ENCODE measurements at places on chromosomes 7 and 10. TPM values are rescaled to one million over a fixed set of nuclear protein-coding genes. Genes with fewer than 3 reads are reported as not detected.
A peak's percentile ranks its signal among the peaks of the same experiment; 100 is the strongest.

Gene ABCA13
- total RNA-seq: not detected

Gene TMEM26
- total RNA-seq: not detected

Gene EGR2
- total RNA-seq: 14.3 TPM

Gene EIF4EBP2
- 54.6 TPM for total RNA-seq

Gene NRBF2
- total RNA-seq: 32.8 TPM

Gene LRRC61
- total RNA-seq: 27.1 TPM

Gene ZMIZ2
- total RNA-seq: 108 TPM

Gene GNGT1
- total RNA-seq: not detected

Gene ANKRD1
- total RNA-seq: not detected

Gene GRID2IP
- 0.29 TPM for total RNA-seq

- no peak for DNase-seq
- no peak overlapping the region for H3K4me3 ChIP-seq
- H3K27me3 ChIP-seq: peaks cover 25% of the 10 kb centered on the region
- H3K36me3 ChIP-seq: no peaks in the 10 kb centered on the region
- no peak overlapping the region for H3K27ac ChIP-seq
- no peaks in the 10 kb centered on the region for H3K4me1 ChIP-seq
These were observed 203.9 kb downstream of the TEX36 start for GRCh38 chr10:125479059-125479458.

- H3K4me1 ChIP-seq: peaks cover 20% of the 10 kb centered on the region
- peak overlapping the region; percentile 25 for H3K4me3 ChIP-seq
- peaks cover 5% of the 10 kb centered on the region for H3K36me3 ChIP-seq
- H3K27ac ChIP-seq: peak overlapping the region; percentile 51
- H3K27me3 ChIP-seq: no peaks in the 10 kb centered on the region
These were observed 103.2 kb downstream of the NRBF2 start for GRCh38 chr10:63236113-63236935.

DNA sequence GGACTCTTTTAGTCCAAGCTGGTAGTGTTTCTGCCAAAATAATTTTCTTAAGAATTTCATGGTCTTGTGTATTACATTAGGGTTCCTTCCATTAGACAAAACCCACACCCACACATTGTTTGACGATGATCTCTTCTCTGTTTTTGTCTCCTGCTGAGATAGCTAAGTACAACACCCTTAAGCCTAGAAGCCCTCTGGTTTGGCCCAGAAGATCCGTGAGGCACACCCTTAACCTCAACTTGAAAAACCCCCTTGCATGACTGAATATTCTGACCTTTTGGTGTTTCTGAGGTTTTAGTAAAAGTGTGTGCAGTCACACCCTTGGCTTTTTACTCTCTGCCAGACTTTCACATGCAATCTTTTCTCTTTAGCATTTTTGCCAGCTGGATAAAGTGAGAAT is 29.3 kb upstream of the ERCC6 start:
- peaks cover 17% of the 10 kb centered on the region for H3K4me1 ChIP-seq
- no peak overlapping the region for H3K4me3 ChIP-seq
- no peak for DNase-seq
- H3K36me3 ChIP-seq: no peaks in the 10 kb centered on the region
- H3K27me3 ChIP-seq: peaks cover 14% of the 10 kb centered on the region

- peaks cover 17% of the 10 kb centered on the region for H3K27me3 ChIP-seq
- no peak for DNase-seq
- peaks cover 16% of the 10 kb centered on the region for H3K36me3 ChIP-seq
- H3K4me1 ChIP-seq: no peaks in the 10 kb centered on the region
- no peak overlapping the region for H3K27ac ChIP-seq
- no peak overlapping the region for H3K4me3 ChIP-seq
These were observed 8.8 kb upstream of the SFTPA1 start for GRCh38 chr10:79601939-79602338.

DNA sequence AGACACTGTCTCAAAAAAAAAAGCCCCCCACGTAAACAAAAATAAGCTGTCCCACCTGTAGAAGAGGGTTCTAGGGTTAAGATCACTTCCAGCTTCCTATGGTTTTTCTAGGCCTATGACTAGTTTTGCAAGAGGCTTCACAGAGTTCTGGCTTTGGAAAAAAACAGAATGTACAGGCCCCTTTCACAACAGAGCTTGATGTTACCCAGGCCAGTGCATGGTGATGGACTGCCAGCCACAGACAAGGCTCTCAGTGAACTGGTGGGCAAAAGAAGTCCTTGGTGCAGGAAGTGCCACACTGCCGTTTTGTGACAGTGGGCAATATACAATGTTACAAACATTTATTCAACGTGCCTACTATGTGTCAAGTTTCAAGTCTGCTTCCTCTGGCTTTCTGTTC is 18.3 kb upstream of the EFCAB10 start:
- no peak for DNase-seq
- no peaks in the 10 kb centered on the region for H3K4me1 ChIP-seq
- H3K27ac ChIP-seq: no peak overlapping the region
- no peaks in the 10 kb centered on the region for H3K36me3 ChIP-seq

GRCh38 chr7:143901332-143901667 is 676 bp downstream of the TCAF1 start:
- H3K36me3 ChIP-seq: no peaks in the 10 kb centered on the region
- peak overlapping the region; percentile 94 for H3K4me3 ChIP-seq
- peaks cover 14% of the 10 kb centered on the region for H3K4me1 ChIP-seq
- peak overlapping the region; percentile 66 for H3K27ac ChIP-seq
- H3K27me3 ChIP-seq: no peaks in the 10 kb centered on the region
- no peak for DNase-seq

- DNase-seq: no peak
- H3K27ac ChIP-seq: no peak overlapping the region
- no peaks in the 10 kb centered on the region for H3K27me3 ChIP-seq
- H3K4me3 ChIP-seq: no peak overlapping the region
- H3K36me3 ChIP-seq: peaks cover 30% of the 10 kb centered on the region
- H3K4me1 ChIP-seq: peaks cover 2% of the 10 kb centered on the region
These were observed 108.4 kb upstream of the FAM3C start for GRCh38 chr7:121504482-121504881.

GRCh38 chr7:18461785-18462467 is 33.6 kb upstream of the HDAC9 start:
- DNase-seq: no peak
- peak overlapping the region; percentile 3 for H3K4me3 ChIP-seq
- H3K4me1 ChIP-seq: peaks cover 34% of the 10 kb centered on the region
- H3K27ac ChIP-seq: peak overlapping the region; percentile 23
- H3K27me3 ChIP-seq: no peaks in the 10 kb centered on the region
- no peaks in the 10 kb centered on the region for H3K36me3 ChIP-seq

GRCh38 chr10:4868357-4868657 is 42.3 kb downstream of the AKR1E2 start:
- DNase-seq: no peak
- no peak overlapping the region for H3K4me3 ChIP-seq
- H3K4me1 ChIP-seq: no peaks in the 10 kb centered on the region
- no peaks in the 10 kb centered on the region for H3K36me3 ChIP-seq

DNA sequence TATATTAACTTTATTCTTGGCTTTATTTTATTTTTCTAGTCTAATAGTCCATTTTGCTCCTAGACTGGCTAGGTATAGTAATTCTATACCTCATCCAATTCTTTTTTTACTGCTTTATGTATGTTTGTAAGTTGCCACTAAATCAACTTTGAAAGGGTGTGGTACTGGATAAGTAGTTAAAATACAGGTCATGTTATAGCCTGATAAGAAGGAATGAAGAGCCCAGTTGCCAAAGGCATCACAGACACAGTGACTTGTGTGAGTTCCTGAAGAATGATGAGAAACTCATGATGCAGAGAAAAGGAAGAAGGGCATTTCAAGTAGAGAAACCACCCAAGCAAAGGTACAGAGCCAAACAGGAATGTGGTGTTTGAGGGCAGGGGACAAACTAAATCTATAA is 27.3 kb downstream of the NAPEPLD start:
- H3K27me3 ChIP-seq: no peaks in the 10 kb centered on the region
- DNase-seq: no peak
- H3K36me3 ChIP-seq: no peaks in the 10 kb centered on the region
- no peak overlapping the region for H3K27ac ChIP-seq
- no peaks in the 10 kb centered on the region for H3K4me1 ChIP-seq
- H3K4me3 ChIP-seq: no peak overlapping the region

DNA sequence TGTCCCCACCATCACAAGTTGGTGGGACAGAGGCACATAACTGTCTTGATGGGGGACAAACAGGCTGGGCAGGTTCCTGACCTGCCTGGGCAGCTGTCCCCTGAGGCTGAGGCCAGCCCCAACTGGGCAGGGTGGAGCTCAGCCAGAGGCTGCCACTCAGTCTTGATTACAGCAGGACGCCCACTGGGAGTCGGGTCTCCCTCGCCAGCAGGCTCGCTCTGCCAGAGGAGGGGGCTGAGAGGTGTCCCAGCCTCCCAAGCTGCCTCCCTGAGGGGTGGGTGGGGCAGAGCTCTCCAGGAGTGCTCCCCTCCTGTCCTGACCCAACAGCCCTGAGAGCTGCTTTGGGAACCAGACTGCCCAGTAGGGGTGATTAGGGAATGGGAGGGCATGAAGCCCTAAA is 1.8 kb upstream of the CAMK2G start:
- peaks cover 37% of the 10 kb centered on the region for H3K4me1 ChIP-seq
- DNase-seq: no peak
- no peak overlapping the region for H3K27ac ChIP-seq
- H3K4me3 ChIP-seq: no peak overlapping the region

- no peak overlapping the region for H3K27ac ChIP-seq
- peaks cover 12% of the 10 kb centered on the region for H3K36me3 ChIP-seq
- peaks cover 22% of the 10 kb centered on the region for H3K4me1 ChIP-seq
- no peak overlapping the region for H3K4me3 ChIP-seq
- no peaks in the 10 kb centered on the region for H3K27me3 ChIP-seq
These were observed 74.0 kb upstream of the GSDME start for GRCh38 chr7:24831240-24831639.

GRCh38 chr10:3606309-3606708 is 178.7 kb downstream of the KLF6 start:
- DNase-seq: no peak
- peaks cover 4% of the 10 kb centered on the region for H3K4me1 ChIP-seq
- peaks cover 49% of the 10 kb centered on the region for H3K36me3 ChIP-seq
- peak overlapping the region; percentile 7 for H3K4me3 ChIP-seq
- peaks cover 23% of the 10 kb centered on the region for H3K27me3 ChIP-seq

GRCh38 chr7:69489533-69489932 is 108.7 kb upstream of the AUTS2 start:
- no peaks in the 10 kb centered on the region for H3K36me3 ChIP-seq
- H3K27me3 ChIP-seq: no peaks in the 10 kb centered on the region
- no peak for DNase-seq
- no peak overlapping the region for H3K27ac ChIP-seq

- H3K36me3 ChIP-seq: no peaks in the 10 kb centered on the region
- no peak for DNase-seq
- peaks cover 49% of the 10 kb centered on the region for H3K4me1 ChIP-seq
- H3K27me3 ChIP-seq: no peaks in the 10 kb centered on the region
These were observed 164.9 kb downstream of the ELMO1 start for GRCh38 chr7:37283716-37284115.

DNA sequence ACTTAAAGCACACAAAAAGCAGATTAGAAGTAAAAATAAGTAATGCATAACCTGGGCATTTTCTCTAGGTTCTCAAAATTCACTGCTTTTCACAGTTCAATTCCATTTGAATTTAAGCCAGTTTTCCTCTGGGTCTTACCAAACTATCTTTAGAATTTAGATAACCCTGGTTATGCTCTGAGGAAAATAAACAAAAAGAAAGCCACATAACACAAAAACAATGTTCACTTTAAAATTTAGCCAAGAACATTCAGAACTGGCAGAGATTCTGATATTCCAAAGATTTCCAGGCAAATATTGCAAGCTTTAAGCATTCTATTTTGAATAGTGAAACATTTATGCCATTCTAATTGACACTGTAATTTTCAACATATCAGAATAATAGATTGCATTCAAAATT is 50.7 kb upstream of the PRKG1 start:
- H3K27ac ChIP-seq: no peak overlapping the region
- H3K4me3 ChIP-seq: no peak overlapping the region
- DNase-seq: no peak
- H3K36me3 ChIP-seq: no peaks in the 10 kb centered on the region
- H3K4me1 ChIP-seq: no peaks in the 10 kb centered on the region
- H3K27me3 ChIP-seq: no peaks in the 10 kb centered on the region

DNA sequence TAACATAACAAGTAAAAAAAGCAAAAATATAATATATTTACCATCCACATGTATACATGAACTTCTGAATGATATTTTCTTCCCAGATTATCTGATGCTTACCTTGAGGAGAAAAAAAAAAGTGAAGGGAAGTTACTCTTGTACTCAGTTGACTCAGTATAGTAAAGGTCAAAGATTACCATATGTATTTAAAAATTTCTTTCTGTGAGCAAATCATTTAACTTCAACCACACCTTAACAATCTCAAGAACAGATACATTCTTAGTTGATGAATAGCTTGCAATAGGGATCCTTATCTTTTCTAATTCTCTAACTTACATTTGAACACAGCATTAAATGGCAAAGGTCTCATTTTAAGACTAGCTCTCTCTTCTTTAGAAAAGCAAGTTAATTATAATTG is 29.8 kb downstream of the PRR15 start:
- no peak overlapping the region for H3K4me3 ChIP-seq
- peaks cover 9% of the 10 kb centered on the region for H3K27me3 ChIP-seq

DNA sequence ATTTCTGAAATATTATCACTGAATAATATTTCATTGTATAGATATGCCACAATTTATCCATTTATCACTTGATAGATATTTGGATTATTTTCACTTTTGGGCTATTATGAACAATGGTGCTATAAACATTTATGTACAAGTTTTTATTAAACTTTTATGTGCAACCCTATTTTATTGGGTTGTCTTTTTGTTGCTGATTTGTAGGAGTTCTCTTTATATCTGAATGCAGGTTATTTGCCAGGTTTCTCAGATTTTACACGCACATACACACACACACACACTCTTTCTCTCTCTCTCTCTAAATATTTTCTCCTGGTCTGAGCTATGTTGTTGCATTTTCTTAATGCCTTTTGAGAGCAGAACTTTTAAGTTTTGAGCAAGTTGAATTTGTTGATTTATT is 36.2 kb downstream of the ADK start:
- no peak overlapping the region for H3K27ac ChIP-seq
- peaks cover 6% of the 10 kb centered on the region for H3K4me1 ChIP-seq
- no peaks in the 10 kb centered on the region for H3K36me3 ChIP-seq
- H3K27me3 ChIP-seq: no peaks in the 10 kb centered on the region
- no peak for DNase-seq
- H3K4me3 ChIP-seq: no peak overlapping the region
